Fibroblast of mammary gland (primary cell): ENCODE measurements at places on chromosomes 4 and X.

GRCh38 chr4:33262824-33263223, 2542.7 kb downstream of the PCDH7 start:
- DNase-seq = peak; percentile 35

DNA sequence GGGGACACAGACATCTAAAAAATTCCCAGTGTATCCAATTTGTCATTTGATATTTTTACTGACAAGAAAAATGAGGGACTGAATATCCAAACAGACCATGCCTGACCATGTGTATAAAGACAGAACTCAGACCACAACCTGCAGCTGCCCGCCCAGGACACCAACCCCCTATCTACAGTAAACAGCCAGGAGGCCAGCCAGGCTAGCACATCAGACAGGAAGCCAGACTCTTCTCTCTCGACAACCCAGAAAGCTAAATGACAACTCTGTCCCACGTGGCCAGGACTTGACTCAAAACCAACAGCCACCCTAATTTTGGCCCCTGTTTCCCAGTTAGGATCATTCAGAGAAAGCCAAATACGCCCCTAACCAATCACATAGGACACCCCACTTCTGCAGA, 15.1 kb downstream of the AFAP1 start:
- DNase-seq = no peak

DNA sequence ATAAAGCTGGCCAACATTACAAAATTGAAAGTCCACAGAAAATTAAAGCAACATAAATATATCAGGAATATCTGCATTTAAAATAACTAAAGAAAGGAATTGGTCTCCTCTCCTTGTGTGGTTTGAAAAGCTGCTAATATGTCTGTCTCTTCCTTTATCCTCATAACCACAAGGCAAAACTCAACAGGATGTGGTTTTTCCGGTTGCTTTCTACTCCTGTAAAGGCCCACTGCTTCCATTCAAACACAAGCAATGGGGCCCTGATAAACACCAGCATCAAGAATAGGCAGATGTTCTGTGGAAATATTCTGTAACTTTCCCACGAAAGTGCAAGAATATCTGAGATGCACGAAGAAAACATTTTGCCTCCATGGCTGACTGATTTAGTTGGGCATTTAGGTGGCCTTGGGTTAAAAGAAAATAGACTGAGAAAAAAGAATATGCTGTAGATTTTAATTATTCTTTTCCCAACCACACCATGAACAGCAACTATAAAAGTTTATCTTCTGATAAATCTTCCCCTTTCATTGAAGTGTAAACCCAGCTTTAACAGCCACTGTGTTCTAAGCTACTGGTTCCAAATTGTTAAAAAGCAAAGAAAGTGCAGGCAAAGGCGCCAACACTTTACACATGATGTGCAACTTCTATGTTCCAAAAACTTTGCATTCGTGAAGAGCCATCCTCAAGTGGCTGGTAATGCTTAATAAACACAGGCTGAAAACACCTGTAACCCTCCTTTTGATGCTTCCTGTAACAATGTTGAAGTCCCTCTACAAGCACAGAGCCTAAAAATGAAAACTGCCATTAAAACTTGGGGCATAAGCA, 50.5 kb upstream of the NDST3 start:
- no peak for DNase-seq

GRCh38 chr4:163590103-163590502, 95.6 kb downstream of the TMA16 start:
- DNase-seq = no peak

DNA sequence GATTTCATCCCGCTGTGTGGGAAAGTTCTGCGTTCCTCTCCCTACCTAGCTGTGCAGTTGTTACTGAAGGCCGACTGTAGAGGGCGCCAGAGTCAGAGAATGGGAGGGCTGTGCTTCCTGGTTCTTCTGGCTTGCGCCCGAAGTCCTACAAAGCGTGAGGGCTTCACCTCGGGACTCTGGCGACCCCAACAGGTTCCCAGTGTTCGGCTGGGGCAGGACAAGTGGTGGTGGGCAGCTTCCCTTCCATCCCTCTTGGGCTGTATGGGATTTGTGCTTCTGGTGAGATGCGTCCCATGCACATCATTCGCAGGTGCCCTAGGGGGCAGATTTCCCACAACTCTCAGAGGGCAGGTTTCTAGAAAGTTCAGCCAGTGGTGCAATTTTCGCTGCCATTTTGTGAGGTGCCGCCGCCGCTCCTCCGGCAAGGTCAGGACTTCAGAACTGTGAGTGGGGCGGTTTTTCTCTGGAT, 27.3 kb downstream of the CT45A1 start:
- no peak for DNase-seq

GRCh38 chrX:129769467-129770154, 10.1 kb upstream of the SASH3 start:
- no peak for DNase-seq

DNA sequence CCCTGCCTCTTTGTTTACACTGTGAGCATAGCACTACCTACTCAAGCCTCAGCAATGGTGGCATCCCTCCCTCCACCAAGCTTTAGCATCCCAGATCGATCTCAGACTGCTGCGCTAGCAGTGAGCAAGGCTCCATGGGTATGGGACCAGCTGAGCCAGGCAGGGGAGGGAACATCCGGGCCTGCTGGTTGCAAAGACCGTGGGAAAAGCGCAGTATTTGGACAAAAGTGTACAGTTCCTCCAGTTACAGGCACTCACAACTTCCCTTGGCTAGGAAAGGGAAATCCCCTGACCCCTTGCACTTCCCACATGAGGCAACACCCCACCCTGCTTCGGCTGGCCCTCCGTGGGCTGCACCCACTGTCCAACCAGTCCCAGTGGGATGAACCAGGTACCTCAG, 26.5 kb downstream of the EGF start:
- DNase-seq = no peak

GRCh38 chrX:3504916-3505315, 158.5 kb upstream of the MXRA5 start:
- peak; percentile 53 for DNase-seq

DNA sequence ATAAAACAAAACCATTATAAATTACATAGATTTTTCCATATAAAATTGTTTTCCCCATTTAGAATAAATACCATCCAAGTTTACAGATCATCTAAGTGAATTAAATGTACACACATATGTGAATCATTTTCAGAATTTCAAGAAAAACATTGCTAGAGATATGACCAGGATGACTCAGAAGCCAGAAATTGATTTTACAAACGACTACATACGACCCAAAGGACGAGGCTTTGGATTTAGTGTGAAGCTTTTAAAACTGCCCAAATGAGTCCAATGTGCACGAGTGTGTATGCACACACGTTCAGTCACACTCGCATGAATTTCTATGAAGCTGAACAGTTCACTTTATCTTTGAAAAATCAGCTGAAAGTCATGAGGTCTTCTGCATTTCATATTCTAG, 37.9 kb downstream of the MFAP3L start:
- no peak for DNase-seq

DNA sequence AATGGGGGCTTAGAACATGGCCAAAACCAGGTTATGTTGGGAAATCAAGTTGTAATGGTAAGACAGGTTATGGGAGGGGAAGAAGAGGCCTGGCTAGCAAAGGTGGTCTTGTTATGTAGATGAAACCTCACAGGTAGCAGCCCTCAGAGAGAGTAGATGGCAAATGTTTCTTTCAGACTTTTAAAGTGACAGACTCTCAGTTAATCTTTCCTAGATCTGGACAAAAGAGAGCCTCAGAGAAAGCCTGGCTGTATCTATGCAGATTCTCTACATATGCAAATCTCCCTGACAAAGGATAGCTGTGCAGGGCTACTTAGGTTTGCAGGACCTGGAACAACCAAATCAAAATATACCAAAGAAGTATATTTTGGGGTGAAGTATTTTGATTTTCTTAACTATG, 284.1 kb upstream of the AMOT start:
- DNase-seq = no peak

DNA sequence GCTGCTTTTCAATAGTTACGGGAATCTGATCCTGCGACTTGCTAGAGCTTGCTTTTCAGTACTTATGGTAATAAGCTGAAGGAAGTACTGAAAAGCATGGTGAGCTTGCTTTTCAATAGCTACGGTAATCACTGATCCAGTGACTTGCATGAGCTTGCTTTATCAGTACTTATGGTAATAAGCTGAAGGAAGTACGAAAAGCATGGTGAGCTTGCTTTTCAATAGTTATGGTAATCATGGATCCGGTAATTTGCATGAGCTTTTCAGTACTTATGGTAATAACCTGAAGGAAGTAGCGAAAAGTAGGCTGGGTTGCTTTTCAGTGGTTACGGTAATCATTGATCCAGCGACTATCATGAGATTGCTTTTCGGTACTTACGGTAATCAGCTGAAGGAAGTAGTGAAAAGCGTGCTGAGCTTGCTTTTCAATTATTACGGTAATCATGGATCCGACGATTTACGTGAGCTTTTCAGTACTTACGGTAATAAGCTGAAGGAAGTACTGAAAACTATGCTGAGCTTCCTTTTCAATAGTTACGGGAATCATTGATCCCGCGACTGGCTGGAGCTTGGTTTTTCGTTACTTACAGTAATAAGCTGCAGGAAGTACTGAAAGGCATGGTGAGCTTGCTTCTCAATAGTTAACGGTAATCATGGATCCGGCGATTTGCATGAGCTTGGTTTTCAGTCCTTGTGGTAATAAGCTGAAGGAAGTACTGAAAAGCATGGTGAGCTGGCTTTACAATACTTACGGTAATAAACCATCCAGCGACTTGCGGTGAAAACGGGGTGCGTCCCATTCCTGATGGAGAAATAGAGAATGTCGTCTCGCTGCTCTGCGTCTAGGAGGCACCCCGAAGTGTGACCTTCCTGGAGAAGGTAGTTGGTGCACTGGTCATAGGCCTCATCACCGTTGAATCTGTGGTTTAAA, 6.5 kb downstream of the CRLF2 start:
- peak; percentile 63 for DNase-seq

DNA sequence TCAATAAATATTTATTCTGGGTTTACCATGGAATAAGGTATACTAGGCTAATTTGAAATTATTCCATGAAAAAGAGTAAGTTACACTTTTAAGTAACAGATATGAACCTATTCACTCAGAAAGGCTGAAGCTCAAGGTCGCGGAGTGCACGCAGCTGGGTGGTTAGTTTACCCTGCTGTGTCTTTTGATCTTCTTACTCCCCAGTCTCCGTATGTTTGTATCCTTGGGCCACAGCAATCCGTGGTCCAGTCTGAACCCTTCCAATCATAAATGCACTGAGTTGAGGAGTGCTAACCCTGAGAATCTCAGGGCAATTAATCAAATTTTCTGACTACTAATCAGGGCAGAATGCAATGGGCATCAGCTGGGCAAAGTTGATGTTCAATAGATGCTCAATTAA, 33.9 kb downstream of the RPS3A start:
- no peak for DNase-seq

DNA sequence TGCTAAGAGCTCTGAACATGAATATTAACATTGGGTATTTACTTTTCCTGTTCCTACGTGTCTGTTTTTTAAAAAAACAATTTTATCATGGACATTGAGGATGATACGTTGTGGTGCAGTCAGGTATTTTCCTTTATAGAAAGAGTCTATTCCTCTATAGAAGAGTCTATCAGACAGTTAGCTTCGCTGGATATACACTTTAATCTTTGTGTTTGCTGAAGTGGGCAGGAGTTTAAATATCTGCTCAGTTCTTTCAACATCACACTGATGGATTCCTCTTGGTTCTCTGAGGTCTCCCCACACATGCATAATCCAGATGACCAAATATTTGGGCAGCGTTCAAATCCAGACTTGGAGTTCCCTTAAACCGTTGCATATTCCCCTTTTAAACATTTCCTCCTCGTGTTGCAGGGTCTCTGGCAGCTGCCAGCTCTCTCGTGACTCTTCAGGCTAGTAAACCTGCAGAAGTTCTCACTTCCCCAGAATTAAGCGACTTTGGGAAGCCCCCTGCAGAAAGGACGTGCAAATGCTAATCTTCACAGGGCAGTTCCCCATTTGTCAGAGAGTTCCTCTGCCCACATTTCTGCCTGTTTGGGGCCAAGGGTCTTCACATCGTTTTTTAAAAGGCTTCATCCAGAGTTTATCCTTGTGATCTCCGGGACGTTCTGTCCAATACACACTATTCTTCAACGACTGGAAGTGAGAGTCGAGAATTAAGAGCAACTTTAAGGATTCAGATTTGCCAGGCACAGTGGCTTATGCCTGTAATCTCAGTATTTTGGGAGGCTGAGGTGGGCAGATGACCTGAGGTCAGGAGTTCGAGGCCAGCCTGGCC, 20.5 kb upstream of the DHRSX start:
- no peak for DNase-seq

- DNase-seq = no peak
These were observed 47.8 kb downstream of the DTHD1 start for GRCh38 chr4:36329228-36329627.

GRCh38 chrX:36575670-36576069, 432.5 kb upstream of the FAM47C start:
- DNase-seq = no peak

DNA sequence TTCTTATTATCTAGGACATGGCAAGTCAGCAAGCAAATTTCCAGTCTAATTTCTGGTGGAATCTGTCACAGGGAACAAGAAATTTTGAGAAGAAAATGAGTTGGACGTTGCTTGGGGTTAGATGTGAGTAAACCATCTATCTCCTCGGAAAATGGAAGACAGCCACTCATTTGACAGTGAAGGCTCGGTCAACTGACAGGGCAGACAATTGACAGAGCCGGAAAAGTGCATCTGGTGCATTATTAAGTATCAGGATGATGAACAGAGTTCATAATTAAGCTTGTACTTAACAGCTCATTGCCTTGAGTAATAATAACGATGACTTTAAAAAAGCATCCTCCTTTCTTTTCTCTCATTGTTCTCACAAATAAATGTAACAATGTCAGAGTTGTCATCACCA, 168.4 kb downstream of the MAD2L1 start:
- DNase-seq = no peak

DNA sequence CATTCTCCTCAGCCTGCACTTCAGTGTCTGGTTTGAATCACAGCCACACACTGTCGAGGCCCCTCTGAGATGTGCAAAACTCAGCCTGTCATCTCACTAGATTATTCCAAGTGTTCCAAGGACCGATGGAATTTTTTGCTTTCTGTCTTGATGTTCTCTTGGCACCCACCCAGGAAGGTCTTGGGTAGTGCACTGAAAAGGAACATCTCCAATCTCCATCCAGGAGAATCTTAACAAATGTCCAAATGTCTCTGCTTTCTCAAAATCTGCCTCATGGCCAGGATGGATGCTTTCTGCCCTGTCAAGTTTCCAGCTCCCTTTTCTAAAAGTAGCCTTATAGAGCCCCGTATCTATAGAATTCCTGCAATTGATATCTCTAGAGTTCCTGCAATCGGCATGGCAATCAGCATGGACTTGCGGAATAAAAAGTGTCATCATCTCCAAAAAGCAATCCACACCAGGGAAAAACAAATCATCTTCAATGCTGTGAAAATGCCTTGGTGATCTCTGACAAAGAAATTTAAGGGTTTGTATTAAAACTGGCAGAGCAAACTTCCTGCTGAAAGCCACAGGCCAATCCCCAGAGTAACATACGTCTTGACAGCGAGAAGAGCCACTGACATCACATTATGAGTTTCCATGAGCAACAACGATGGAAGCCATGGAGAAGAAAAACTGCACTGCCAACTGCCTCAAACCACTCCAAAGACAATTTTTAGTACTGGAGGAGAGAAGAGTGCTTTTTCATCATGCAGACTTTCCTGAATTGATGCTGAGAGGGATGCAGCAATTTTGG, 215.3 kb upstream of the FAM9B start:
- peak; percentile 67 for DNase-seq

- DNase-seq = no peak
These were observed 1209.7 kb upstream of the PABPC4L start for GRCh38 chr4:135411251-135411650.

GRCh38 chr4:24742773-24743172, 52.6 kb upstream of the SOD3 start:
- DNase-seq = no peak
